ENCODE measurements at places on chromosomes 7 and 10.

- DNase-seq: no peak
These were observed 90.7 kb downstream of the SRPK2 start for GRCh38 chr7:105297985-105298384.

GRCh38 chr7:29955799-29956486 lies 33.7 kb downstream of the SCRN1 start:
- DNase-seq: no peak

DNA sequence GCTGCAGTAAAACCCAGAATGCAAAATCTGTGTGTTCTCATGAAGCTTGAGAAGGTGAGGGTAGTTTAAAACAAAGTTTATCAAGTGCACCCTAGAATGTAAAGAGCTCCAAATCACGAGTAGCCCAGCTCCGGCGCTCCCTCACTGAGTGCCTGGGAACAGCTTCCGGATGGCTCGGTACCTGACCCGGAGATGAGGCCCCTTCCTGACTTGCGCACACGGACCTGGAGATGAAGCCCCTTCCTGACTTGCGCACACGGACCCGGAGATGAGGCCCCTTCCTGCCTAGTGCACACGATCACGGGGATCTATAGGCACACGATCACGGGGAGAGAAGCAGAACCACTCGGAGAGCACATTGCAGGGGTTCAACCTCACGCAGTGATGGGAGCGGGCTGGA lies 322.1 kb upstream of the RNF32 start:
- no peak for DNase-seq

GRCh38 chr7:128255271-128255670 lies 14.2 kb downstream of the LEP start:
- DNase-seq: no peak

GRCh38 chr7:92788559-92789183 lies 47.7 kb downstream of the CDK6 start:
- no peak for DNase-seq

- DNase-seq: no peak
These were observed 80.4 kb upstream of the CALN1 start for GRCh38 chr7:72492461-72493065.

GRCh38 chr10:344582-345200 lies 209.4 kb downstream of the ZMYND11 start:
- DNase-seq: no peak

GRCh38 chr10:101993651-101994200 lies 62.2 kb downstream of the ARMH3 start:
- DNase-seq: no peak

- DNase-seq: no peak
These were observed 168.7 kb upstream of the HABP2 start for GRCh38 chr10:113384181-113384580.

DNA sequence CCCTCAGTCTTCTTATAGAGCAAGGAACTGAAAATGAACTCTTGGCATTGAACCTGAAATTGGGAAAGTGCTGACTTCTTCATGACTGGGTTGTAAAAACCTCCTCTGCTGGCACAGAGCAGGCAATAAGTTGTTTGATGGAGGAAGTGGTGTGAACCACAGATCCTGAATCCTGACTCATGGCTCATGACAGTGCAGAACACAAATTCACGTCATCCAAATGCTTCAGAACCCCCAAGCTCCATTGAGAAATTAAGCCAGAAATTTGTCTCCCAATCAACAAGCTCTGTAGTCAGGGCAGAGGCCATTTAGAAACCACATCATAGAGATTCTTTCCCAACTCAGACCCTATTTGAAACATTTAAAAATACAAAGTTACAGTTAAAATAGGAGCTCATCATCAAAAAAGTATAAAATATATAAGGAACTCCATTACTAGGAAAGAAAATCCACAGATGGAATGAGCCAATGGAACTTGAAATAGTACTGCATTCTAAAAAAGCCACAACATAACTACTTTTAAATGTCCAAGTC lies 10.3 kb upstream of the STK17A start:
- DNase-seq: no peak

DNA sequence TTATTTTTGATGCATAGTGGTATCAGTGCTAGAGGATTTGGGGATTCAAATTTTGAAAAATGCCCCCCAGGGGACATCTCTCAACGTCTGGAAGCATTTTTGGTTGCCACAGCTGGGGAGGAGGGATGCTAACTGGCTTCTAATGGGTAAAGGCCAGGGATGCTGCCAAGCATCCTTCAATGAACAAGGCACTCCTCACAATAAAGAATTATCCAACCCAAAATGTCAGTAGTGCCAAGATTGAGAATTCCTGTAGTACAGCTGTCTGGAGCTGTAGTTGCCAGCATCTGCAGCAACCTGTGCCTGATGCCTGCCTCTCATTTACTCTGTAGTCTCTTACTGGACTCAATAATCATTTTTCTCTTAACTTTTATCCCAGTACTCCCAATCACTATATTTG lies 53.5 kb downstream of the SEPTIN7 start:
- DNase-seq: no peak

- no peak for DNase-seq
These were observed 135.8 kb upstream of the CXCL12 start for GRCh38 chr10:44520651-44521050.

GRCh38 chr10:42836771-42837468 lies 54.3 kb downstream of the BMS1 start:
- no peak for DNase-seq

- DNase-seq: no peak
These were observed 2.6 kb downstream of the COX19 start for GRCh38 chr7:972676-973309.

GRCh38 chr7:32511791-32512190 lies 16.5 kb downstream of the AVL9 start:
- DNase-seq: no peak

DNA sequence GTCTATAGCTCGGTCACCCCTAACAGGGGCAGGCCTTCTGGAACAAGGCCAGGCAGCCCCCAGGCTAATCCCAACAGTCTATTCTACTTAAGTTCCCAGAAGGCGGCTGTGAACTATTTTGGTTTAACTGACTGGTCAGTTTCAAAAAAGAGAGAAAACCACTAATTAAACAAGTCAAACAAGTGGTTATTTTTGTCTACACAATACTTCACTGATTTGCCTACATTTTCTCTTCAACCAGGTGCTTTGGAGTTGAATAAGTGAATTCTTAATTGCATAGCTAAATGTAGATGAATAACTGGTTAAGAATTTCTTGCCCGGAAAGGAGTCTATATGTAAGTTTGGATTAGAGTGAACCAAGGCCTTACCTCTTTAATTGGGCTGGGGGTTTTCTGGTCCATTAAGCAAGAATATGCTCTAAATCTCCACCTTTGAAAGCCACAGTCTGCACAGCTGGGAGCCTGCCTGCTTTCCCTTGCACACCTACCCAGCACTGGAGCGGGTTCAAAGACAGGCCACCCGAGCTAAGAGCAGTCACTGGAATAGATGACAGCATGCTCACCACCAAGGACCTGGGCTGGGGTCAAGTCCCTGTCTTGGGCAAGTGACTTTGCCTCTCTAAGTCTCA lies 70.4 kb downstream of the TBXAS1 start:
- no peak for DNase-seq

DNA sequence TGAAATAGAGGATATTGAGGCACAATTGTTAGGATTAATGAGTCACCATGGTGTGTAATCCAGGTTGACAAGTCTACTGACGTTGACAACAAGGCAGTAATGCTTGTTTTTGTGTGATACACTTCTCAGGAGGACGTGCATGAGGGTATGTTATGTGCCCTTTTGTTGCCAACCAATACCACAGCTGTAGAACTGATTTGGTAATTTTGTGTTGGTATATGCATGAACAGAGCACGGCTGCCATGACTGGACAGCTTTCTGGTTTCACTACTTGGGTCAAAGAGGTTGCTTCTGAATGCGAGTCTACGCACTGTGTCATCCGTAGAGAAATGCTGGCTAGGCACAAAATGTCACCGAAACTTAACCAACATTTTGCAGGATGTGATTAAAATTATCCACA lies 32.9 kb downstream of the PHTF2 start:
- no peak for DNase-seq

GRCh38 chr7:24233386-24233785 lies 50.6 kb upstream of the NPY start:
- no peak for DNase-seq

DNA sequence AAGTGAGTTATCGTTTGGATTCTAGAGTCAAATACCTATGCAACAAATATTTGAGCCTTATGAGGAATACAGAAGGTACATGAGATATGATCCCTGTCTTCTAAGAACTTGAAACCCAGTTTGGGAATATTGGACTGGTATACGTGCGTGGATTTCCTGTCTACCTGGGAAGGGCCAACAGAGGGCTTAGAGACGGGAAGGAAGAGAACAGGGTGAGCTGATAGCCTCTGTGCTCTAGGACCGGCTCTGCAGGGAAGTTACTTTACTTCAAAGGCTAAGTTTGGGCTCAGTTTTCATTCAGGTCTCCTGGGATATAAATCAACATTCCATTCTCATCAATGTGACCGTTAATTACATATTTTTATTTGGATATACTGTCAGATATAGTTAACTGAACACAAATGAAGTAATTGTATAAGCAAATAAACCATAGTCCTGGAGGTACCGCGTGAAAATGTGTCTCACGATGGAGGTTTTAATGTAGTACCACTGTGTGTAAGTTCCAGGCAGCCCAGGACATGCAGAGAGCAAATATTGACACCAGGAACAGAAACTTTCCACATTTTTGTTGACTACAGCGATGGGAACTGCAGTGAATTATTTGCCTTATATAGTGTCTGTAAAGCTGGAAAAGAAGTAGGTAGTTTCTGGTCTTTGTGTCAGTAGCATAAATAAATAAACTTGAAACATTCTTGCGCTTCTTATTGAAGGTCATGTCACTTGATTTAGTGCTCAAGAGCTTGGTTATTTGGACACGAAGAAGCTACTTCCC lies 8.6 kb downstream of the CHST12 start:
- DNase-seq: no peak

- DNase-seq: no peak
These were observed 61.8 kb downstream of the LRRC17 start for GRCh38 chr7:102974366-102975236.

- DNase-seq: no peak
These were observed at the start of gene HOXA11 for GRCh38 chr7:27185013-27185853. TSS of gene HOXA11 (minus strand) at chr7:27185232. CDS start at chr7:27185144, 88 bp downstream.

DNA sequence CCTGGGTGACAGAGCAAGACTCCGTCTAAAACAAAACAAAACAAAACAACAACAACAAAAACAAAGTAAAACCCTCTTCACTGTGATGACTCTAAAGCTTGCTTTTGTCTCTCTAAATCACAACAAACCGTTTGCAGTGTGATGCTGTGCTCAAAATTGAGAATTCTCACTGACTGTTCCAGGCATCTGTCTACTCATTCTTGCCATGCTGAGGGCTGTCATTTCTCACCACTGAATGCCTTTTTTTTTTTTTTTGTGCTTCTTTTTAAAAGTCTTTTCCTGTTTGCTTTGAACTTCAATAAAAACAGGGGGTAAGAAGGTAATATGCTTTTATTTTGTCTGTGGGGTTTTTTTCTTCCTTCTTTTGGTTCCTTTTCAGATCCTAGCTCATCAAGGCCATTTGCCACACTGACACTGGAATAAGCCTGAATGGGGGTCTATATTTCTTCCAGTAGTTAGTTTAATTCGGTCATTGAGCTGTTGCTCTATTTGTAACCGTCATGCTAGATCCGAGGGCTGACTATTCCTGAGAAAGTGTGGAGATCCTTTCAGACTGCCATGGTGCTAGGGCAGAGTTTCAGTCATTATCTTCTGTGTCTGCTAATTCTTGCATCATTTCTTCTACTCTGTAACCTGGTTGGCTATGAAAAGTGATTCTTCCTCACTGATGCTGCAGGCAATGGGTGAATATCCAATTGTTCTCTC lies 10.6 kb downstream of the FAS start:
- no peak for DNase-seq

DNA sequence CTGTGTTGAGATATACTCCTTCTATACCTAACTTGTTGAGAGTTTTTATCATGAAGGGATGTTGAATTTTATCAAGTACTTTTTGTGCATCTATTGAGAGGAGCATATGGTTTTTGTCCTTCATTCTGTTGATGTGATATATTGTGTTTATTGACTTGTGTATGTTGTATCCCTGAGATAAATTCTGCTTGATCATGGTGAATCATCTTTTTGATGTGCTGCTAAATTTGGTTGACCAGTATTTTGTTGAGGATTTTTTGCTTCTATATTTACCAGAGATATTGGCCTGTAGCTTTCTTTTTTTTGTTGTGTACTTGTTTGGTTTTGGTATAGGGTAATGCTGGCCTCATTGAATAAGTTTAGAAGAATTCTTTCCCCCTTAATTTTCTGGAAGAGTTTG lies 32.4 kb downstream of the NEURL1 start:
- no peak for DNase-seq

DNA sequence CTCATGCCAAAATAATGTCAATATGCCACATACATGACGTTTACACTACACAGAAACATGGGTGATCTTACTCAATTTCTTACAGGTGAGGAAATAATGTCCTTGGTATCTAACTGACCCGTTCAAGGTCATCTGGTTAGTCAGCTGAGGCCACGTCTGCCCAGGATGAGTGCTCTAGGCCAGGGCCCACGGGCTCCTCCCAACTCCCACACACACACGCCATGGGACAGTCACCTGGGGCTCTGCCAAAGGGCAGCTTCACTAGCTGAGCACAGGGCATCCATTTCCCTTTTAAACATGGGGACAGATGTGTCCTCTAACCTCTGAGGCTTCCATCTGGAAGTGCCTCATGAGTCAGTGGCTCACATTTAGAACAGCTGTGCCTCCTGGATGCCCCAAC lies 123.9 kb downstream of the TNS3 start:
- DNase-seq: no peak

- DNase-seq: no peak
These were observed 333.8 kb upstream of the AKR1E2 start for GRCh38 chr10:4492202-4492601.

GRCh38 chr10:99530108-99531025 lies 2.4 kb upstream of the NKX2-3 start:
- DNase-seq: no peak

- DNase-seq: no peak
These were observed 213.9 kb upstream of the LRRN3 start for GRCh38 chr7:110877016-110877415.

- no peak for DNase-seq
These were observed 236.3 kb upstream of the HABP2 start for GRCh38 chr10:113316506-113316905.

- DNase-seq: no peak
These were observed 89.3 kb downstream of the BEND7 start for GRCh38 chr10:13439313-13440184.

- no peak for DNase-seq
These were observed 12.2 kb downstream of the GPR26 start for GRCh38 chr10:123678376-123678775.

DNA sequence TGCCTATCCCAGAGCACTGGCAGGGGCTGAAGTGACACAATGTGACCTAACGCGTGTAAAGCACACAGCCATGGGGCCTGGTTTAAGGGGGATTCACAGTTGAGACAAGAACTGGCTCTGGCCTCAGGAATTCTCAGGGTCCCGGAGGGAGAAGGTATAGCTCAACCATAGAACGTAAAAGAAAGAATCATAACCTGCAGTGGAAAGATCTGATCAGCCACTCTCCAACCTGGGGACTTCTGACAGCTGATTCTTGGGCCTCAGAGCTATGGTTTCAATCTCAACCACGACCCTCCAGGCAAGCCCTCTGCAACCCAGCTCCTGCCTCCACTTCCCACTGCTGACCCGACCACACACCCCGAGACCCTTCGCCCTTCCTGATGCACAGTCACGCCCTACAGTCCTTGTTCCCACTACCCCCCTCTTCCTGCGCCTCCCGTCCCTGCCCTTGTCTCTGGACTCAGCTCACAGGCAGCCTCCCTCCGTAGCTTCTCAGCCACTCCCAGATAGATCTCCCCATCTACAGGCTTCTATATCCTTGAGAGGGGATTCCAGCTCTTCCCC lies 245.2 kb downstream of the BUB3 start:
- DNase-seq: no peak

GRCh38 chr7:45596665-45597095 lies 22.5 kb downstream of the ADCY1 start:
- no peak for DNase-seq
